ENCODE measurements at places on chromosomes 3 and 15. TPM values are rescaled to one million over a fixed set of nuclear protein-coding genes. Genes with fewer than 3 reads are reported as not detected.

- peak; percentile 88 for DNase-seq
These were observed 52.3 kb upstream of the CHRNA7 start for GRCh38 chr15:31977812-31978661.

DNA sequence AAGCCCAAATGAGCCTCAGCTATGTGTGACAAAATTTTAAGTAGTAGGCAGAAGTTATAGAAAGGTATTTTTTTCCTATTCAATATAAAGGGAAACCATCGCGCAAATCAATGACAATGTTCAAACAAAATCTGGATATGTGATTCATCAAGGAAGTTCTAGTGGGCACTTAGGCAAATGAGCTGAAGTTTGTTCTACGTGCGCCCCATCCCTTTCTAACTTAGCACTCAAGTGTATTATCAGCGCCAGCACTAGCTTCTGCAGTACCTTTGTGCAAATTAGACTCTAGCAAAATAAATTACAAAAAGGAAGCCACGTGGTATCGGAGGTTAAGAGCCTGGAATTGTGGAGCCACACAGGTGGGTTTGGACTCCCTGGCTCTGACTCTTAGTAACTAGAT is 91.1 kb downstream of the TBL1XR1 start:
- no peak for DNase-seq

- DNase-seq: no peak
These were observed 140.7 kb downstream of the FBLN2 start for GRCh38 chr3:13689373-13690260.

Gene TRPC1
- total RNA-seq: 19.9 TPM

Gene PIK3CA
- total RNA-seq: 29.8 TPM
